ENCODE measurements at places on chromosomes 3 and 15.

- no peak for DNase-seq
These were observed 45.6 kb downstream of the LRRC3B start for GRCh38 chr3:26668171-26668570.

DNA sequence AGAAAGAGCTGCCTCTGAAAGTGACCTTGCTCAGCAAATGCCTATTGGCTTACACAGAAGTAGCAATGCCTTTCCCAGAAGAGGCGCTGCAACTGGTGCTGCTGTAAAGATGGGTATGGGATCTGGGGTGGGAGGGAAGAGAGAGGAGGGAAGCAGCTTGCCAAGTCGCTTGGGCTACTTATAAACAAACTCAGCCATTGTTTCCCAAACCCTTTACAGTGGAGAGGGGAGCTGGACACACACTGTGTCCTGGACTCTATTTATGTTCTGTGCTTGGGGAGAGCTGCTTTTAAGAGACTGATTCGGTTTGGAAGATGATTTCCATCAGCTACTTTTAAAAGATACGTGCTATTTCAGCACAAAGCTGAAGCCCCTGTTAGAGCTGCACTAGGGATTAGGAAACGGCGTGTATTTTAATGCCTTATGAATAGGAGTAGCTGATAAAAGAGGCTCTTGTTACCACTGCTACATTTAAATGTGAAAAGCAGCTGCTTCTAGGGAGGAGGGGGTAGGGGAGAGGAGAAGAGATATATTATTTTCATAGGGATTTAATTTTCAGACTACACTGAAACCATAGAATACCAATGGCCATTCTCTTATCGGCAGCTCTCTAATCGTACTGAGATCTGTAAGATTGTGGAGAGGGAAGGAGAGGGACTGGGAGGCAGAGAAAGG lies 440.6 kb downstream of the MCTP2 start:
- no peak for DNase-seq

DNA sequence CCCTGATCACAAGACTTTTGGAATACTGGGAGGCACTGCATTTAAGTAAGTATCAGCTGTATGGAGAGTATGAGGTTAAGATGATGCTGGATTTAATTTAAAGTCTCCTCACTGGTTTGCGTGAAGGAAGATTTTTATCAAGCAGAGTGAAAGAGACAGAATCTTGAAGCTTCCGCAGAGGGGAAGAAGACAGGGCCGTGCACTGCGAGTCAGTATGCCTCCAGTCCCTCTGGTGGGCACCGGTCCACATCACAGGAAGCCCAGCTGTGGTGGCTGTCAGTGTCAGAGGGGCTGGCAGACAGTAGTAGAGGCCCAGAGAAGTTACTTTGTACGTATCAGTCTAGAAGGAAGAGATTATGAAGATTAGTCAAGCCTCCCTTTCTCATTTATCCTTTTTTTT lies 379.0 kb upstream of the TPRG1 start:
- no peak for DNase-seq

GRCh38 chr15:40247406-40247971 lies 8.6 kb downstream of the PAK6 start:
- no peak for DNase-seq

Data from stimulated activated CD4-positive, alpha-beta T cell treated with anti-CD3 and anti-CD28 coated beads, TNF-alpha, amount 100 ng/mL, for 24 hours (primary cell).